ENCODE measurements at places on chromosomes 3 and 15.
A peak's percentile ranks its signal among the peaks of the same experiment; 100 is the strongest.

- H3K36me3 ChIP-seq = peaks cover 3% of the 10 kb centered on the region
- no peak overlapping the region for H3K27ac ChIP-seq
- DNase-seq = no peak
- no peak overlapping the region for H3K4me3 ChIP-seq
- no peaks in the 10 kb centered on the region for H3K27me3 ChIP-seq
- peaks cover 13% of the 10 kb centered on the region for H3K4me1 ChIP-seq
These were observed 17.1 kb downstream of the PCNP start for GRCh38 chr3:101591071-101591470.

GRCh38 chr15:64560501-64560900 lies 100.1 kb downstream of the ZNF609 start:
- H3K36me3 ChIP-seq = no peaks in the 10 kb centered on the region
- no peak for DNase-seq
- no peaks in the 10 kb centered on the region for H3K27me3 ChIP-seq

- no peaks in the 10 kb centered on the region for H3K36me3 ChIP-seq
- DNase-seq = no peak
- H3K27me3 ChIP-seq = no peaks in the 10 kb centered on the region
- H3K4me3 ChIP-seq = no peak overlapping the region
These were observed 36.2 kb upstream of the ATOSA start for GRCh38 chr15:52715411-52715810.

DNA sequence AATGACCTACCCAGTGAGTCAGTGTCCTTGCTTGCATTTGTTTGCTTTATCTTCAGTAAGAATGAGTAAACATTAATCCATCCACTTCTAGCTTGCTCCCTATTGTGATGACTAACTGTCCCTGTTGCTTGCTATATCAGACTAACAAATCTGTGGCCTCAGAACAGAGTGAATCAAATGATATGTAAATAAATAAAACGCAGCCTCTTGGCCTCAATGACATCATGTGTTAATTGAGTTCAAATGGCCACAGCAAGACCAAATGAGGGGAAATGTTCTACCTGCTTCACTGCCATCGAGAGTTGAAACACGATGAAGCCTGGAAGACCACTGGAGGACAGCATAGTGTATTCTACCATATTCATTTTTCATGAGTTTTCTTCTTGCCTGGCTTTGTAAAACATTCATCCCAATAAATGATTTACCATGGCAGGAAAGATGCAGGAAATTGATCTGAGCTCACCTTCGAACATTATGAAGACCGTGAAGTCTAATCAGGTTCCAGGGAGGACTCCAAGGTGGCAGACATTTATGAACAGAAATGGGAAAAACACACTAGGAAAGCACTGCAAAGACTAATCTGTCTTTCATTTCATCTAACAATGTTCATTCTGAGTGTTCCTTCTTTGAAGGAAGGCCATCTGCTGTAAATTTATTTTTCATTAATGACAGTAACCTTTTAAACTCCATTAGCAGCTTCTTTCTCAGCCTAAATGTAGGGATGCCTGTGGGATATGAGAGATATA lies 1144.5 kb downstream of the TUSC7 start:
- no peak overlapping the region for H3K27ac ChIP-seq
- no peak for DNase-seq
- no peaks in the 10 kb centered on the region for H3K27me3 ChIP-seq
- no peaks in the 10 kb centered on the region for H3K4me1 ChIP-seq

- no peaks in the 10 kb centered on the region for H3K36me3 ChIP-seq
- DNase-seq = no peak
- no peak overlapping the region for H3K4me3 ChIP-seq
- no peaks in the 10 kb centered on the region for H3K27me3 ChIP-seq
- H3K4me1 ChIP-seq = no peaks in the 10 kb centered on the region
These were observed 468.0 kb upstream of the TBL1XR1 start for GRCh38 chr3:177665122-177665808.

DNA sequence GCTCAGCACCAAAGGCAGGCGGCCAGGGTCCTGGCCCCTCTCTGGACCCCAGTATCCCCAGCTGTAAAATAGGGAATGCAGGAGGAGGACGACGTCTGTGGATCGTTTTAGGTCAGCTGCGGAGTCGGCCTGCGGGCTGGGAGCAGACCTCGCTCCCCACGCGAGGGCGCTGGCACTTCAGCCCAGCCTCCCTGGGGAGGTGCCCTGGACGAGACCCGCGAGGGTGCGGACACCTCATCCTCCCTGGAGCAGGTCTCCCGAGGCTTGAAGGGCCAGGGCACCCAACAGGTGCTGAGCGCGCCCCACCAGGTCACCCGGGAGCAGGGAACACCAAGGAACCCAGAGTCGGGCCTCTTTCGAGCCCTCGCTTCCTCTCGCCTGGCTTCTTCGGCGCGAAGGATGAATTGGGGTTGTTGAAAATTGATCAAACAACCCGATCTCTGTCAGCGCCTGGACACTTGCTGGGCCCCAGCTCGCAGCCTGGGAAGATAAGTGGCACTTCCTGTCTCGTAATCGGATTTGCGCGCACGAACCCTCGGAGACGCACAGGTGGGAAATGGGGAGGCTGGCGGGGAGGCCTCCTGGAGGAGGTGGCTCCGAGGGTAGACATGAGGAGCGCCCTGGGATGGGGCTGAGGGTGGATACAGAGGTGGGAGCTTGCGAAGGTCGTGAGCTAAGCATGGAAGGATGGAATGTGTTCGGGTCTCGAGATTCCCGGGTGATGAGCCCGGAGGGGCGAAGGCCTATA lies 588 bp upstream of the VIPR1 start:
- peaks cover 13% of the 10 kb centered on the region for H3K4me1 ChIP-seq
- DNase-seq = no peak
- H3K4me3 ChIP-seq = peak overlapping the region; percentile 48
- H3K36me3 ChIP-seq = no peaks in the 10 kb centered on the region
- peaks cover 40% of the 10 kb centered on the region for H3K27me3 ChIP-seq

DNA sequence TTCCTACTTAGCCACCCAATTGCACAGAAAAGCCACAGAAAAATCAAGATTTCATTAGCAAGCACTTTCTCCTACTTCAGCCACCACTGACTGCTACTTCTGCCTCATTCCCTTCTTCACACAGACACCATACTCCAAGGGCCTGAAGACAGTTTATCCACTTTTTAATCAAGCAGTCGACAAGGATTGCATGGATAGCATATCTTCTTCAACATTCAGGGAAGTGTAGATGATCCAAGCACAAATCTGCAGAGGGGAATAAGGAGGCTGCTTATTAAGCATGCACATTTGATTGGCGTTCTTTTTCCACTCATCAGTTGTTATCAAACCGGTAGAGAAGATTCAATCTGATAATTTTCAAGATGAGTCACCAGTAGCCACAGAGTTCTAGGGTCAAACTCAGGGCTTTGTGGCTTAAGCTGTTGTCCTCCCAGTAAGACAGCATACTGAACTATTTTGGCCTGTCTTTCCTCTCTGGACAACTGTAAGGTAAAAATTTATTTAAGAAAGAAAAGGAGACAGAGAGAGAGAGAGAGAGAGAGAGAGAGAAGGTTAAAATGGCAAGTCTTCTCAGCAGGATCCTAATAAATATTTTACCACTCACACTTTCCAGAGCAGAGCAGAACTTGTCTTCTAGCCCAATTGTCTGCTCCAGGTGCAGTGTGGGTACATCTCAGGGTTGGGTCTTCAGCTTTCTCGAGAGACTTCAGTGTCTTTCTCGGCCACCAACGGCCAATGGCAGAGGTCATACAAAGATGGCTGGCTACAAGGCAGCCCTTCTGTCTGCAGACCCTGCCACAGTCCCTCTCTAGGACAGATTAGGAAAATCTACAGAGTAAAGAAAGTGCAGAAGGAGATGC lies 80.6 kb upstream of the BHLHE40 start:
- no peak overlapping the region for H3K4me3 ChIP-seq
- peaks cover 22% of the 10 kb centered on the region for H3K4me1 ChIP-seq
- no peaks in the 10 kb centered on the region for H3K36me3 ChIP-seq
- DNase-seq = no peak
- H3K27me3 ChIP-seq = no peaks in the 10 kb centered on the region

GRCh38 chr3:31028766-31029165 lies 134.3 kb upstream of the GADL1 start:
- no peaks in the 10 kb centered on the region for H3K27me3 ChIP-seq
- H3K27ac ChIP-seq = no peak overlapping the region
- no peaks in the 10 kb centered on the region for H3K4me1 ChIP-seq
- H3K36me3 ChIP-seq = no peaks in the 10 kb centered on the region

DNA sequence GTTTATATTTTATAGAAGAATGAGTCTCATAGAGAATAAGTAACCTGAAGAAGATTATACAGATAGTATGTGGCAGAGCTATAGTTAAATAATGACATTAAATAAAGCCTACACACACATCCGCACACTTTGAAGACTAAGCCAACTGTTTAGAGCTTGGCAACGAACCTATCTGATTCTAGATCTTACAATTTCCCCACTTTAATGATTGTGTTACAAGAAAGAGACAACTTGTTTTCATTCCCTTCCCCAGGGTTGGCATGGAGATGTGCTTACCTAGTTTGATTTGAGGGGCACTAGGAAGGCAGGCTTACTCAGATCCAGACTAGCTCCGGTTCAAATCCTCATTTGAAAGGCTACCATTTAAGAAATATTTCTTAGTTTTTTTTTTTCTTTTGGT lies 61.9 kb upstream of the CBLB start:
- no peaks in the 10 kb centered on the region for H3K27me3 ChIP-seq
- no peaks in the 10 kb centered on the region for H3K4me1 ChIP-seq
- H3K36me3 ChIP-seq = no peaks in the 10 kb centered on the region
- H3K27ac ChIP-seq = no peak overlapping the region
- no peak overlapping the region for H3K4me3 ChIP-seq
- DNase-seq = no peak

- no peak overlapping the region for H3K4me3 ChIP-seq
- no peak for DNase-seq
- H3K27me3 ChIP-seq = no peaks in the 10 kb centered on the region
- H3K4me1 ChIP-seq = no peaks in the 10 kb centered on the region
These were observed 168.4 kb downstream of the MEGF11 start for GRCh38 chr15:66085128-66085527.

- peaks cover 9% of the 10 kb centered on the region for H3K4me1 ChIP-seq
- DNase-seq = no peak
- no peaks in the 10 kb centered on the region for H3K27me3 ChIP-seq
- H3K27ac ChIP-seq = no peak overlapping the region
- H3K36me3 ChIP-seq = no peaks in the 10 kb centered on the region
These were observed 366 bp downstream of the TM6SF1 start for GRCh38 chr15:83107841-83108181.

DNA sequence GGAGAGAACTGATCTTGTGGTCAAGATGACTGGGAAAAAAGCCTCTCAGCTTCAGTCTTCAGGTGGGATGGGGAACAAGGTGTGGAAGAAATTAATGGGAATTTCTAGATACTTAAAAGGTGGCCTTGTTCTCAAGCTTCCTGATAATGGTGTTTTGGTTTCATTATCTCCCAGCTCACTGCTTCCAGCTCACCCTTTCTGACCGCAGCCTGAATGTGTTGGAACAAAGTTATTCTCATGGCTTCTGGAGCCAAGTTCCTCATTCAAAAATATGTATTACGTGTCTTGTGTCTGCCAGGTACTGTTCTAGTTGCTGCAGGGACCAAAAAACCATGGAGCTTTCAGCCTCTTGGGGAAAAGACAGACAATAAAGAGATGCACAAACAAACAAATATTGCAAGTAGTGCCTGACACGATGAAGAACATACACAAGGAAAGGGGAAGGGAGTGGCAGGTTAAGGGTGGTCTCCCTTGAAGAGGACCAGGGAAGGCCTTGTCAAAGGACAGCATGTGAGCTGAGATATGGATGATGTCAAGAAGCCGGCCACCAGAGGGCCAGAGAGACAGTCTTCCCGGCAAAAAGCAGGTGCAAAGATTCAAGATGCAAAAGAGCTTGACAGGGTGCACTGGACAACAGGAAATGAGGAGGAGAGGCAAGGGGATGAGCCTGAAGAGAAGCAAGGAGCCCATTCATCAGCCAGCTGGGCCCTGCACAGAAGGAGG lies 35.5 kb downstream of the ARRDC4 start:
- H3K4me1 ChIP-seq = peaks cover 15% of the 10 kb centered on the region
- no peak for DNase-seq
- no peaks in the 10 kb centered on the region for H3K36me3 ChIP-seq
- no peak overlapping the region for H3K27ac ChIP-seq
- H3K27me3 ChIP-seq = no peaks in the 10 kb centered on the region
- no peak overlapping the region for H3K4me3 ChIP-seq

GRCh38 chr3:82715091-82715856 lies 953.8 kb upstream of the GBE1 start:
- no peaks in the 10 kb centered on the region for H3K36me3 ChIP-seq
- H3K4me1 ChIP-seq = no peaks in the 10 kb centered on the region
- no peaks in the 10 kb centered on the region for H3K27me3 ChIP-seq

- no peaks in the 10 kb centered on the region for H3K36me3 ChIP-seq
- H3K4me3 ChIP-seq = no peak overlapping the region
These were observed 956.4 kb downstream of the NTRK3 start for GRCh38 chr15:87300146-87300545.

- DNase-seq = no peak
- no peak overlapping the region for H3K4me3 ChIP-seq
- H3K27ac ChIP-seq = no peak overlapping the region
- H3K27me3 ChIP-seq = no peaks in the 10 kb centered on the region
- H3K36me3 ChIP-seq = no peaks in the 10 kb centered on the region
These were observed 63.3 kb upstream of the STRIT1 start for GRCh38 chr3:155356594-155357370.

DNA sequence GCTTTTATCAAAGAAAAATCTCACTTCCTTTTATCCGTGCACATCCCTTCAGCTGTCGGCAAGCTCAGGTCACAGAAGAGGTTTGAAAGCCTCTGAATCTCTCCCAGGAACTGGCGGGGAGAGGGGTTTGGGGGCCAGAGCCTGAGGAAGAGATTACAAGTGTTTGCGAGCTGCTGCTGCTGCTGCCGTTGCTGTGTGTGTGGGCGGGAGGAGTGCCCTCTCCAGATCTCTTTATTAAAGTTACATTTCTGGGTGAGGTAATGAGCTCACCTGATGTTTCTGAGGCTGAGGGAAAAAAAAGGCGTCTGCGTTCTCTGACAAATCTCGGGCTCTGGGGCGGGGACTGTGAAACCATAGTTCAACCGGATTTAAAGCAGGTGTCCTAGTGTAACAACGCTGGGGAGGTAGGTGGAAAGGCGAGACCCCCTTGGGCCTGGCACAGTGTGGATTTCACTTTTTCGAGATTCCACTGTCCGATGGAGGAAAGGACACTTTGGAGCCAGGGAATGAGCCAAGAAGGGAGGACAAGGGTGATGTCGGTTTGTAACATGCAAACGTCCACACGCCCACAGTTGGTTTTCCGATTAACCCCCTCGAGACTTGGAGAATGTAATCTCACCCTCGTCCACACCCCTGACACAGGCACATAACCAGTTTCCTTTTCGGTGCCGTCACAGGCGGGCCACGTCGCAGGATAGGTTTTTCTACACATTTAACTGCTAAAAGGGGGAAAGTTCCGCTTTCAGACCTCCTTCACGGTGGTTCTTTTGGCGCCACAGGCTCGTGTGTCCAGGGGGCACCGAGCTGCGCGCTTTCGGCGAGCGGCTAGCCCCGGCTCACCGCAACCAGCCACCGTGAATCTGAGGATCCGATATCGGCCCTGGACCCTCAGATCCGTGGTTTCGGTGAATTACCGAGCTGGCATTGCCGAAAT lies 2.1 kb downstream of the ALCAM start:
- peak overlapping the region; percentile 74 for H3K4me3 ChIP-seq
- H3K27me3 ChIP-seq = no peaks in the 10 kb centered on the region
- DNase-seq = peak; percentile 25
- H3K4me1 ChIP-seq = peaks cover 21% of the 10 kb centered on the region
